ENCODE measurements at places on chromosomes 1 and 21.

DNA sequence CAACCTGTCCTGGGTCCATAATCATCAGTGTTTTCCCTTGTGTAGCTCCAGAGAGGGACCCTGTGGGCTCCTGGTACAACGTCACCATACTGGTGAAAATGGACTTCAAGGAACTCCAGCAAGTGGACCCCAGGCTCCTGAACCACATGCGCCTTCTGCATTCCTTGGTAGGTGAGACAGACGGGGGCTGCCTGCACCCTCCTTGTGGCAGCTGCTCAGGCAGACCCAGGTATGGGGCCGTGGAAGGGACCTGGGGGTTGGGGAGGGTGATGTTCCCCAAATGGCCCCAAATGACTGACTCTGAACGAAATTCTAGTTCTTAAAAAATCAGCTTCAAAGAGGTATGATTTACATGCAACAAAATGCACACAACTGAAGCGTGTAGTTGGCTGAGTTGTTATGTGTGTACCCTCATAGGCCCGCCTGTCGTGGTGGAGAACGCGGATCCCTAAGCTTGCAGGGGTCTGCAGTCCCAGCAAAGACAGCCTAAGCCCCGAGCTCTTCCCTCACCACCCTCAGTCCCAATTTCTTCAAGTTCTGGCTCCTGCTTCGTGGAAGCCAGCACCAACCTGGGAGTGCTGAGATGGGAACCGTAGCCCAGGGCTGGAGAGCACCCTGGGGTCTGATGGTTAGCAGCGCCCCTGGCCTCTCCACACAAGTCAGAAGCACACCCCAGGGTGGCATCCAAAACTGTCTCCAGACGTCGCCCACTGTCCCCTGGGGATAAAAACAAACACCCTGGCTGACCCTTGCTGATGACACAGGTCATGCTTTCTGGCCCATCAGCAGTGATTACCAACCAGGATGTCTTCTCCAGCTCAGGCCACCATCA is 14.3 kb downstream of the UMODL1 start:
- no peak for DNase-seq

DNA sequence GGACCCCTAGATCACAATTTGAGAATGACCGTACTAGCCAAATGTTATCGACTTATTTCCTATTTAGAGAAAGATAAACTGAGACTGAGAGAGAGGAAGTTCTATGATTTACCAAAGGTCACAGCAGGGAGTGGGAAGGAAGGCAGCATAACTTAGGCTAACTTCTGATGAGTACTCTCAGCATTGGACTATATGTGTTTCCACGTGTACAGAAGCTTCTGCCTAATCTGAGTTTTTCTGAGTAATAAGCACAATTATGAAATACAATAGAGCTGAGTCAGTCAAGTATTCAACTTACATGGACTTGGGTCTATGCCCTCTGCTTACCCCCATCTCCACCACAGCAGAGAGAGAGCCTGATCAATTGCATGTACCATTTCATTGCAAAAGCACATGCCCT is 88.1 kb upstream of the HIVEP3 start:
- no peak for DNase-seq

DNA sequence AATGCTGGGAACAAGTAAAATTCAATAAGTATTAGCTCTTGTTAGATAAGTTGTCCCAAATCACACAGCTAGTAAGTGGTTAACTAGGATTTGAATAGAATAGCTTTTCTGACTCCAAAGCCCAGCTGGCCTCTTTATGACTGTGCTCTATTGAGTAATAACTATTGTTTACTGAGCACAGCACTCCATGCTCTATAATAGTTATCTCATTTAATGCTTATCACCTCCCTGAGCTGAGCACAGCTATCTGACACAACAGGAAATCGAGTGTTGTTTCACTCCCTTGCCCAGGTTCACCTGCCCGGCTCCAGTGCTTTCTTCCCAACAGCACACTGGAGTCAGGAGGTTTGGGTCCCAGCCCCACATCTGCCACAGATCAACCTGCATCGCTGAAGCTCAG is 38.8 kb upstream of the STMN1 start:
- no peak for DNase-seq

DNA sequence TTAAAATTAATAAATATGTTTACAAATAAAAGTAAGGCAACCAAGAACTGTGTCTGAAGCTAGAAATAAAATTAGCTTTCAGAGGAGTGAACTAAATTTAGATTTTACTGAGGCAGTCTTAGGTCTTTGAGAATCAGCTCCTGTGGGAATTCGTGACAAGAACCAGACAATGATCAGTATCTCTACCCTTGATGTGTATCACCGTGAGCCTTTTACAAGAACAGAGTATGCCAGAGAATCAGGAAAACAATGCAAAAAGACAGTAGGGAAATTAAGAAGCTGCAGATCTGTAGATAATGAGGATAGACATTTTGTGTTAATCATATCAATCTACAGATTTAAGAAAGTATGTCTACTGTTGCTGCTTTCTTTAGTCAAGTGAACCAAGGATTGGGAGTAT is 351.0 kb downstream of the COL11A1 start:
- no peak for DNase-seq

GRCh38 chr1:54565113-54565501 is 17.1 kb downstream of the ACOT11 start:
- no peak for DNase-seq

DNA sequence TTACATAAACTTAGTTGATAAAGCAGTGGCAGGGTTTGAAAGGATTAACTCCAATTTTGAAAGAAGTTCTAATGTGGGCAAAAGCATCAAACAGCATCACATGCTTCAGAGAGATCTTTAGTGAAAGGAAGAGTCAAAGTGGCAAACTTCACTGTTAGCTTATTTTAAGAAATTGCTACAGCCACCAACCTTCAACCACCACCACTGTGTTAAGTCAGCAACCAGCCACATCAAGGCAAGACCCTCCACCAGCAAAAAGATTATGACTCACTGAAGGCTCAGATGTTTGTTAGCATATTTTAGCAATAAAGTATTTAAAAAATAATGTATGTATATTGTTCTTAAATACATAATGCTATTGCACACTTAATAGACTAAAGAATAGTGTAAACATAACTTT is 21.3 kb upstream of the MAGI3 start:
- DNase-seq = no peak

DNA sequence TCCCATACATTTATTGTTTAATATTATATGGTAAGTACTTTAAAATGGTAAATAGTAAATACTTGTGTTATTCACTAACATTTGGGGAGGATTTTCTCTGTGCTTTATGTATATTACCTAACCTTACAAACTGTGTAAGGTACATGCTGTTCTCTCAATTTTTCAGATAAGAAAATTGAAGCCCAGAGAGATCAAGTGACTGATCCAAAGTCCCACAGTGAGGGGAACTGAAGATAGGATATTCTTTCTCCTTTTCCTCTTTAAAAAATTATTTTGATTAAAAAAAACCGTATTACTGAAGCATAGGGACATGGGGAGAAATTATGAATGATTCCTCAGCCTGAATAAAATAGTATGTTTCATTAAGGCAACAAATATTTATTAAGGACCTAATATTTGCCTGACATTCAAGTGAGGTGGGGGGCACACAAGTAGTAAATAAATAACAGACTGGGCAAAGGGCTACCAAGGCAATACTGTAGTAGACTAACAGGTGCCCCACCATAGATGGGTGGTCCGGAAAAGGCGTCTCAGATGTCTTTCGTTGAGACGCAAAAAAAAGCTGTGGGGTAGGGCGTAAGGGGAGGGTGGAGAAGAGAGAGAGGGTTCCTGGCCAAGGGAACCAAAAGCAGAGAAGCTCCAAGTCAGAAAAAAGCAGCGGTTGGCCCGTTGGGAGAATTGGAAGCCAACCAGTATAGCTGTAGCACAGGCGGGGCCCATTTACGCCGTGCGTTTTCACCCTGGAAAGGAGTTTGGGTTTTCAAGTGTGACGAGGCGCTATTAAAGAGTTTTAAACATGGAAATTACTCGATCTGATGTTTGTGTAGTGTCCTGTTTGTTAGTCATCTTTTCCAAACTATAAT is 944 bp upstream of the AGO3 start:
- DNase-seq = peak; percentile 59

GRCh38 chr1:175702079-175702795 is 41.2 kb downstream of the TNR start:
- no peak for DNase-seq

DNA sequence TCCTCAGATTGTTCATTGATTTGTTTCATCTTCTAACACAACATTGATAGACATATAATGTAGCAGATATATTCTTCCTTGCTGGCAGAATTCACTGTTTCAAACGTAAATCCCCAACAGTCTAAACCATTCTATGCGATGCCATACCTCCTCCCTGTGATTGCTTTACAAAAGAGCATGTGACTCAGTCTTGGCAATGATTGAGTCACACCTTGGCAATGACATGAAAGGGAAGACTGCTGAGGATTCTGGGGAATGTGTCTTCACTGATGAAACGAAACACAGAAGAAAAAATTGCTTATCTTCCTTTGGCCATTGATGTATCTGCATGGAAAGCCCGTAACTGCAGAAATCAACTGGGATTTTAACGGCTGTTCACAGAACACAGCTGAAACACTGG is 409.6 kb upstream of the ZRANB2 start:
- no peak for DNase-seq

- no peak for DNase-seq
Measured at GRCh38 chr1:36166938-36167905, 11.3 kb downstream of the MAP7D1 start.

DNA sequence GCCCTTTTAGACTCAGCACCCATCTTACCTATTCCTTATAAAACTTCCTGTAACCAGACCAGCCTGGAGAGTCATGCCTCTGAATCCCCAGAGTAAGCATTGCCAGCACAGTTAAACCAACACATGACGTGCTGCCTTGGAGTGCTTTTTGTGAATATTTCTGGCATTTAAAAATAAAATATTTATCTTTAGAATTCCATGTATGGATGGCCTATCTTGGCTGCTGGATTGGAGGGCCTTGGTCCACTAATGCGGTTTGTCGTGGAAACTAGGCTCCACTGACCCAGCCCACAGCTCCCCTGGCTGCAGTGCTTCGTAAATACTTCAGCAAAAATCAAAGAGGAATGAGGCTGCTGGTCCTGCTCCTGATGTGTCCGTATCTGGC is 17.5 kb downstream of the MTARC1 start:
- no peak for DNase-seq

- DNase-seq = peak; percentile 85
Measured at GRCh38 chr1:84271441-84272151, 29.9 kb upstream of the SAMD13 start.

GRCh38 chr1:224929335-224930237 is at the start of gene DNAH14:
Gene DNAH14 (plus strand): TSS chr1:224929675. CDS start chr1:224952703, 23,028 bp downstream.
- DNase-seq = no peak

GRCh38 chr1:31215065-31215570 is 24.6 kb downstream of the NKAIN1 start:
- DNase-seq = no peak

- no peak for DNase-seq
Measured at GRCh38 chr1:48263041-48263440, 40.5 kb downstream of the SLC5A9 start.

- no peak for DNase-seq
Measured at GRCh38 chr1:8211883-8212579, 105.9 kb upstream of the SLC45A1 start.

- DNase-seq = no peak
Measured at GRCh38 chr1:165945911-165946310, 118.5 kb downstream of the UCK2 start.

DNA sequence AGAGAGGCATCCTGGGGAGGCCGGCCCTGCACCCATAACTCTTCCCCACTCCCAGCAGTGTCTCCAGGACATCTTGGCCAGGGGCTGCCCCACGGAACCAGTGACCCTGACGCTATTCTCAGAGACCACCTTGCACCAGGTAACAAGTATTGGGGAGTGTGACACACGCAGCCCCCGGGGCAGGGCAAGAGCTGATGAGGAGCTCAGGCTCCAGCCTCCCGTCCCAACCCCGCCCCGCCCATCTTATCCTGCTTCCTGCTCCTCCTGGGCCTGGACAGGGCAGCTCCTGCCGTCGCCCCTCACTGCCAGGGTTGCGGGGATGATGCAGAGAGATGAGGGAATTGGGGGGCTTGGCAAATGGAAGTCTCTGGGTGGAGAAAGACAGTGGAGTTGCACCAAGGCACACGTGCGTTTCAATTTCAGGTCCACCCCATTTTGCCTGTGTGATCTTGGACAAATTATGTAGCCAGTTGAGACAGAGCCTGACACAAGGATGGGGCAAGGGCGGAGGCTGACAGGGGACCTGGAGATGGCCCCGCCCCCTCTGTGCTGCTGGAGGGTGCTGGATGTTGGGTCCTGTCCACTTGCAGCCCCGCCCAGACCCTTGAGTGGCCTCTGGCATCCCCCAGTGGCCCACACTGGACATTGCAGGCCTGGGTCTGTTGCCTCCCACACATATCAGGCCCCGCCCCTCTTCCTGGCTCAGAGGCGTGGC is 10.7 kb downstream of the CLCNKA start:
- peak; percentile 73 for DNase-seq

- DNase-seq = no peak
Measured at GRCh38 chr1:12038356-12039163, 19.3 kb downstream of the MIIP start.

DNA sequence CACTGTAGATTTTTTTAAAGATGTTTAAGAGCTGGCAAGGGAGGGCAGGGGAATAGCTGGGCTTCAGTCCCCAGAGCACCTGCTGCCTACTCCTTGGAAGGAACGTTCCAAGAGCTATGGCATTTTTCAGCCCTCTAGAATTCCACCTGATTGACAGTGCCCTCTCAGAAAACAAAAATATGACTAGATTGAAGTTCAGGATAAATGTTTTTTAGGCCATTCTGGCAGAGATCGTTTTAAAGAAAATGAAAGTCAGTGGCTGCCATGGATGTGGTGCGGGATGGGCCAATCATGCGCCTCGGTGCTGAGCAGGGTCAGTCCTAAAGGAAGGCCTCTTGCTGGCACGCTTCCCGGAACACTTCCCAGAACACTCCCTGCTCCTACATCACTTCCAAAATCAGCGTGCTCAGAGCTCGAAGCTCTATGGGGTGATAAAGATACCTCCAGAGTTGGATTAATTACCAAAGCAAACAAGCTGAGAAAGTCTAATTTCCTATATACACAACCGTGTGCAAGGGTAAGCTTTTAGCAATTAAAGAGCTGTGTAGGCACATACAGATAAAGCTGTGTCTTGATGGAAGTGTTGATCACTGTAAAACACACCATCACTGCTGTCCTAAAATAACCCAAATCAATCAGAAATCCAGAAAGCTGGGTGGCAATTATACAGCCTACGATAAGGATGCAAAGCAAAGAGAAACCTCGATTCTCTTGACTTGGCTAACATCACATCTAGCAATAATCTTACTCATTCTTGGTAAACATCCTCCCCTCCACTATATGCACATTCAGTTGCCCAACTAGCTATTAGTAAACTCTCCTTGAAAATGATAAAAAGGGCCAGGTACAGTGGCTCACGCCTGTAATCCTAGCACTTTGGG is 34.6 kb downstream of the TGFBR3 start:
- no peak for DNase-seq

Measured in OCI-LY7 (cell line).